ENCODE measurements at places on chromosomes 7 and 10. TPM values are rescaled to one million over a fixed set of nuclear protein-coding genes. Genes with fewer than 3 reads are reported as not detected.

CALML5 gene
- not detected for total RNA-seq

PTPN20 gene
- total RNA-seq: 8.2 TPM

CYP3A4 gene
- not detected for total RNA-seq

HOXA7 gene
- 4.7 TPM for total RNA-seq

CFAP69 gene
- 15.8 TPM for total RNA-seq

FIGNL1 gene
- 5.4 TPM for total RNA-seq

LIPJ gene
- total RNA-seq: 0.87 TPM

VAX1 gene
- not detected for total RNA-seq

ZNF775 gene
- 3.1 TPM for total RNA-seq

All from aorta (tissue), 5 donors.